ENCODE measurements at places on chromosomes 7 and 10. TPM values are rescaled to one million over a fixed set of nuclear protein-coding genes. Genes with fewer than 3 reads are reported as not detected.

TMEM139 gene
- 0.46 TPM for total RNA-seq

GRCh38 chr10:126408953-126409641 lies 20.8 kb upstream of the ADAM12 start:
- no peak for DNase-seq

- no peak for DNase-seq
These were observed 103.3 kb downstream of the TPST1 start for GRCh38 chr7:66308411-66308810.

BTBD16 gene
- not detected for total RNA-seq

DNA sequence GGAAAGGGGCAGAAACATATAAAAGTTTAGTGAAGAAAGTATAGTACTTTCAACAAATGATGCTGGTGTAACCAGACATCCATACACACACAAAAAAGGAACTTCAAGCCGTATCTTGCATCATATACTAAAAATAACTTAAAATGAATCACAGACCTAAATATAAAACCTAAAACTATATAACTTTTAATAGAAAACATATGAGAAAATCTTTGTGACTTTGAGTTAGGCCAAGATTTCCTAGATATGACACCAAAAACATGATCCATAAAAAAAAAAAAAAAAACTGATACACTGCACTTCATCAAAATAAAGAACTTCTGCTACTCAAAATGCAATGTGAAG lies 40.9 kb downstream of the NUDCD3 start:
- DNase-seq = peak; percentile 13

GRCh38 chr7:148241700-148242293 lies 348.8 kb upstream of the C7orf33 start:
- no peak for DNase-seq

GIMAP8 gene
- total RNA-seq = not detected

DNA sequence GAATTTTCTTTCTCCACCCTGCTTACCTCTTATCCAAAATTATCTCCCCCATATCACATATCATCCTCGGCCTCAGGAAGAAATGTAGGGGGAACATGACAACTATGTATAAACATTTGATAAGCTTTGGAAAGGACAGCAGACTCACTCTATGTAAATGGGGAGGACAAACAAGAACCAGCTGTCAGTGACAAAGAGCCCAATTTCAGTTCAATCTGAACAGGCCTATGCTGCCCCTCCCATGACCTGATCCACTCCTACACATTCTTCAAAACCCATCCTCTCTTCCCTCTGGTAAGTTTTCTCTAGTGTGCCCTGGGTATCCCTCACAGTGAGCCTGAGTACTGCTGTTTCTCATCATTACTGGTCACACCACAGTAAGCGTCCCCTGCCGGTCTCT lies 20.8 kb downstream of the FZD9 start:
- no peak for DNase-seq

- DNase-seq = no peak
These were observed 29.7 kb downstream of the TRIM8 start for GRCh38 chr10:102673819-102674511.

C7orf57 gene
- 0.29 TPM for total RNA-seq

GRCh38 chr7:154484406-154484805 lies 432.2 kb downstream of the DPP6 start:
- DNase-seq = no peak

TDRD1 gene
- total RNA-seq = not detected

DNA sequence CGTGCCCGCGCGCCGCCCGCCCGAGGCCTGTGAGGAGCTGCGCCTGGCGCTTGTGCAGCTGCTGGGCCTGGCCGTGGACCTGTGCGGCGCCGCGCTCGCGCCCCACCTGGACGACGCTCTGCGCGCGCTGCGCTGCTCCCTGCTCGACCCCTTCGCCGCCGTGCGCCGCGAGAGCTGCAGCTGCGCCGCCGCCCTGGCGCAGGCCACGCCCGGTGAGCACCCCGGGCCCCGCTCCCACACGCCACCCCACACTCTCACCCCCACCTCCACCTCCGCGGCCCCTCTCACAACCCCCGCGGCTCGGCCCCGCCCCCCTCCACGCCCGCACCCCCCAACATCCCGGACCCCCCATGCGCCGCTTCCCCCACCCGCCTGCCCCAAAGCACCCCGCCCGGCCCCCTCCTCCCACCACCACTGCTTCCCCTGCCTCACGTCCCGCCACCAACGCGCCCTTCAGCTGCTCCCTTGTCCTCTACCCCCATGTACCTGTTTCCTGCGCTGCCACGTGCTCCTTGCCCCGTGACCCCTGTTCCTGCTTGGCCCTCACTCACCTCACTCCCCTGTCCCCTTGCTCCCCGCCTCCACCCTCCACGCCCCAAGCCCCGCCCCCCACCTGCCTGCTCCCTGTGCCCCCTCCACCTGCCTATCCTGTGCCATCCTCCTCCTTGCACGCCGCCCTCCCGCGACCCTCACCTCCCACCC lies at the start of gene PRKAR1B:
TSS of gene PRKAR1B (minus strand) at position 178 of the 702 bp plus-strand sequence. CDS start 15,776 bp downstream, outside the sequence.
- peak; percentile 71 for DNase-seq

TMEM196 gene
- total RNA-seq = not detected

- no peak for DNase-seq
These were observed 239.1 kb upstream of the KAT6B start for GRCh38 chr10:74587109-74587854.

GRCh38 chr10:43803791-43804190 lies 155.1 kb upstream of the ZNF32 start:
- no peak for DNase-seq

DNA sequence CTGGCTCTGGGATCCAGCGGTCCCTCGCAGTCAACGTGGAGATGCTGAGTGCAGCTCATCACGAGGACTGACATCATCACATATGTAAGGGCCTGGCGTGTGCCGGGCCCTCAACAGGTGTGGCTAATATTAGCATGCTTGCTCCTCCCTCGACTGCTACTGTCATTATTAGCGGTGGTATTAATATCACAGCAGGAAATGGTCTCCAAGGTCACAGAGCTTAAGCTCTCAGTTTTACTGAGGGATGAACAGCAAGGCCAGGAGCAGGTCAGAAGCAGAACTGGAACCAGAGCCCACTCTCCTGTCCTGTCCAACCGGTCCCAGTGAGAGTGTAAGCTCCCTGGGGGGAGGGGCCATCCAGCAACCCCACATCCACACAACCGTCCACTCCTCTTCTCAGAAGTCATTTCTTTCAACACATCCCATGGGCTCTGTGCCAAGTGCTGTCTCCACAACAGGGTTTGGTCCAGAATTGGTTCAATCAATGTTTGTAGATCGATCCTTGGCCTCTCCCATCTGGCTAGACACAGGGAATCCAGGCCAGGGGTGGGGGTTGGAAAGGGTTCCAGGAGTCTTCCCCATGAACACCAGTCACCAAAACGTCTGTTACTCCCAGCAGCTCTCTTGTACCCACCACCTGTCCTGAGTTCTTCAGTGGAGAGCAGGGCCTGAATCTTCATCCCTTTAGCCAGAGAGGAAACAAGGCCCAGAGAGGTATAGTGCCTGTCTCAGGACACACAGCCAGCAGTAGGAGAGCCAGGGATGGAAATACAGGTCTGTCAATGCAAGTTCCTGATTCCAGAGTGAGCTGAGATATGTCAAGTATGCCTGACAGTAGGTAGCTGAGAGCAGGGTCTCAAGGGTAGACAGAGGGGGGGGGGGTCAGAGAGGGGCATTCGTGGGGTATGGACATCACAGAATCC lies 45.3 kb upstream of the ZMIZ1 start:
- DNase-seq = peak; percentile 73

DNA sequence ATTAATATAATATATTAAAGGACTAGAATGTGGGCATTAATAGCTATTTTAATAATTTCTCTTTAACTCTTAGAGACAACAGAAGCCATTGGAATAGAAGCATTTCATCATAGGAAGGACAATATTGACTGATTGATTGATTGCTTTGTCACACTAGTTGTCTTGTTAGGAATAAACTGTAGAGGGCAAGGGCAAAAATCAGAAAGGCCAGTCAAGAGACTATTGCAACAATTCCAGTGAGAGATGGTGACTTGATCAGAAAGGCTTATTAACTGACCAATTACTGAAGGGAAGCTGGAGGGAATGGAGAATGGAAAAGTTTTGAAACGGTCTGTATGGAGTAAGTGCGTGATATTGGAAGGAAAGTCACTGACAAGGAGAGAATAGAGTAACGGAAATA lies 87.3 kb downstream of the RUNDC3B start:
- no peak for DNase-seq

DNA sequence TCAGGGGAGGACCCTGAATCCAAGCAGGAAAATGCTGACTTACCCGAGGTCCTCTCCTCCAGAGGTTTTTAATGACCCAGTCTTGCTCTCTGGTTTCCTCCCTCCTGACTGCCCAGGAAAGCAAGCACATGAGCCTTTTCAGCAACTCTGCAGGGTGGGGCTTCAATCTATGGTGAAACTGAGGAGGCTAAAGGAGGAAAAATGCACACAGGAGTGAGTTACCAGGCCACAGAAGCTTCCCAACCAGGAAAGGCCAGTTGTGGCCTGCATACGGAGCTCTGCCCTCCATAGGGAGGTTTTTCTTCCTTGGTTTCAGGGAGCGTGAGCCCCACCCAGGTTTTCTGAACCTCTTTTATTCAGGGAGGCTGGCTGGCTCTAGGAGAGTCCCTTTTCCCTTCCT lies 14.1 kb upstream of the DLG5 start:
- DNase-seq = no peak

SFRP4 gene
- not detected for total RNA-seq

MXI1 gene
- total RNA-seq = 22.3 TPM

PCLO gene
- total RNA-seq = 3.0 TPM

AGBL3 gene
- total RNA-seq = 7.1 TPM

TMEM229A gene
- total RNA-seq = not detected

DNA sequence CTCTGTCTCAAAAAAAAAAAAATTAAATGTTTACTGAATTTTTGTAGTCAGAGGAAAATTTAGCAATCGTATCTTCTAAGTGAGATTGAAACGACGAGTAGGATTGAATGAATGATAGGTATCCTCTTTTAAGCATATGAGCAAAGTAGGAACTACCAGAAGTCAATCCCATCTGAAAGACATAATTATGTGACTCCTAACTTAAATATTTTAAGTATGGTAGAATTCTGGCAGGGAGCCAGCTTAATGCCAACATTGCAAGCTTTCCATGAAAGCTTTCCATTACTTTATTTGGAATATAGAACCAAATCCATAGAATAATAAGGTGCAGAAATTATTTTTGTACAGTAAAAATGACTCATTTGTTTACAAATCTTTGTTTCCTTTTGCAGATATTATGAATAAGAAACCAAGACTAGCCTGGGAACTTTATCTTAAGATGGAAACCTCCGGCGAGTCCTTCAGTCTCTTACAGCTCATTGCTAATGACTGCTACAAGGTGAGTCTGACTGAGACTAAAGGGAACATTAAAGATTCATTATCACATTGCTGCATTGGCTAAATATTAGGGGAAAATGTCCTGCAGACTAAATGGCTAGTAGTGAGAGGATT lies 50.2 kb upstream of the UBN2 start:
- DNase-seq = no peak

FOXP2 gene
- not detected for total RNA-seq

- no peak for DNase-seq
These were observed 1.7 kb downstream of the RASGEF1A start for GRCh38 chr10:43264965-43265798.

- DNase-seq = no peak
These were observed 63.1 kb downstream of the CYTH3 start for GRCh38 chr7:6209340-6209739.

DMBT1 gene
- total RNA-seq = not detected

DNA sequence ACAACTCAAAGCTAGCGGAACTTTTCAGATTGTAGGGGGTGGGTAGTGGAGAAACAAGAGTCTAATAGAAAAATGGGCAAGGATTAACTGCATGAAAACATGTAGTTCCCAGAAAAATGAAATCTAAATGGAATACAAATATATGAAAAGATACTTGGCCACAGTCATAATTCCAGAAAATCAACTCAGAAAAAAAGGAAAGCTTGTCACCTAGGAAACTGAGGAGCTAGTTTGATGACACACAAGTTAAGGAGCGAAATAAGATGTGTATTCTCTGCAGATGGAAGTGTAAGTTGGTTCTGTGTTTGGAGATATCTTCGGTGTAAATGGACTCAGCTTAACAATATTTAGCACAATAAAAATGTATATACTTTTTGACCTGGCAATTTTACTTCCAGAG lies 52.7 kb downstream of the TRIL start:
- no peak for DNase-seq

SH3PXD2A gene
- total RNA-seq = 5.9 TPM

ADRA2A gene
- total RNA-seq = not detected
